G401 (cell line): ENCODE measurements at places on chromosomes 2 and 18.
A peak's percentile ranks its signal among the peaks of the same experiment; 100 is the strongest.

GRCh38 chr2:28216331-28216730 is 176.3 kb upstream of the FOSL2 start:
- no peak for DNase-seq

GRCh38 chr2:25397777-25398176 is 56.1 kb upstream of the DNMT3A start:
- DNase-seq: peak; percentile 88

GRCh38 chr2:190173392-190173791 is 110.9 kb upstream of the MSTN start:
- no peak for DNase-seq

- DNase-seq: no peak
Measured at GRCh38 chr2:59770651-59771050, 782.8 kb downstream of the BCL11A start.

- DNase-seq: no peak
Measured at GRCh38 chr2:172462373-172462848, 35.0 kb downstream of the ITGA6 start.

GRCh38 chr18:55422456-55423180 is 165.4 kb downstream of the TCF4 start:
- DNase-seq: peak; percentile 82

DNA sequence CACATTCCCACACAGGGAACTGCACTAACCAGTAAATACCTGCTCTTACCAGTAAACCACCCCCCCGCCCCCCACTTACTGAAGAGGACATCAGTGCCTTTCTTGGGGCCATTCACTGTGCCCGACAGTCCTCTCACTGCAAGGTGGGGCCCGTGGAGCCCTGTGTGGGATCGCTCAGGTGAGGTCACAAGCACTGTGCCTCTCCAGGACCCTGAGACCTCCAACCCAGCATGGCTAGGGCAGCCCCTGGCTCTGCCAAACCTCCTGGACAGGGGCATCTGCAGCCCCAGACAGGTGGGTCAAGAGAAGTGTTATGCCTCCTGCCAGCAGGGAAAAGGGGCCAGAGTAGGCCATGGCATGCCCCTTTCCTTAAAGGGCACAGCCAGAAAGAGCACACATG is 6.7 kb upstream of the NEURL3 start:
- DNase-seq: no peak

DNA sequence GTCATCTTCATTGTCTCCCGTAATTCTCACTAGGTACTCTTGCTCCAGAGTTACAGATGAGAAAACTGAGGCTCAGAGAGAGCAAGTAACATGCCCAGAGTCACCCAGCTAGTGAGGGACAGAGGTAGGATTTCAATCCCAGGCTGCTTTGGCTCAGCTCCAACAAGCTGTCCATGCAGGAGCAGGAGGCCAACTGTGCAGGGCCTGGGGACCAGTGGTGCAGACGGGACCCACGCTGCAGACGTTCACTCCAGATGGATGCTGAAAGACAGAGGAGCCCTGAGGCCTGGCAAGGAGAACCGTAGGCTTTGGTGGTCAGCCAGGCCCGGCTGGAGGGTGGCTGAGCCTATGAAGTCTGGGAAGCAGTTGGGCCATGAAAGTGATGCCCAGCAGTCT is 102.6 kb downstream of the MCFD2 start:
- DNase-seq: peak; percentile 53

DNA sequence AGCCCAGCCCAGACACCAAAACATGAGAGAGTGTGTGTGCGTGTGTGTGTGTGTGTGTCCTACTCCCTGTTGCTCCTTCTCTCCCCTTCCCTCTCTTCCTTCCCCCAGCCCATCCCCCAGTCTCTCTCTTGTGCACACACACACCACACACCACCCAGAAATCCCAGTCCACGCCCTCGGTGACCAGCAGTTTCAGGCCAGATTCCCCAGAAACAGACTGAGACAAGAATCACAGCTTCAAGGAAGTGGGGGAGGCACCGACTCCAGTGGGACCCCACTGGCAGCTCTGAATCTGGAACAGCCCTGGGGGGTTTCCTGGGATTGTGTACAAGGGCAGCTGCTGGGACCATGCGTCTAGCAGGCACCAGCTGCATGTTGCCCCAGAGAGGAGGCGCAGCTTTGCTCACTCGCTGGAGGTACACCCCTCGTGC is 113.5 kb downstream of the NDUFA10 start:
- no peak for DNase-seq

DNA sequence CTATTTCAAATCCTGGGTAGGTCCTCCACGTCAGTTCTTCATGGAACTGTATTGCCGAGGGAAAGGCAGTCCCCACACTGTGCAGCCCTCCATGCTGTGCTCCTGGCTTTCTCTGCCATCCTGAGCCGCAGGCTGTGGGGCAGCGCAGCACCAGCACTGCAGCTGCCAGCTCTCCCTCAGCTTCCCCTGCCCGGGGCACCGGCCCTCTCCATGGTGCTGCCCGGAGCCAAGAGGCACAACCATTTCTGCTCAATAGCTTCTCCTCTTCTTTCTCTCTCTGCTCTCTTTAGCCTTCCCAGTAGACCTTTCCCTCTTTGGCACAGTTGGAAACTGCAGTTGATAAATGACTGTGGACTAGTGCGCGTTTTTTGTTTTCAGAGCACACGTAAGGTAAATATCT is 12.1 kb downstream of the ANKRD23 start:
- DNase-seq: peak; percentile 39

GRCh38 chr2:74286725-74287124 is 56.5 kb downstream of the SLC4A5 start:
- DNase-seq: no peak

DNA sequence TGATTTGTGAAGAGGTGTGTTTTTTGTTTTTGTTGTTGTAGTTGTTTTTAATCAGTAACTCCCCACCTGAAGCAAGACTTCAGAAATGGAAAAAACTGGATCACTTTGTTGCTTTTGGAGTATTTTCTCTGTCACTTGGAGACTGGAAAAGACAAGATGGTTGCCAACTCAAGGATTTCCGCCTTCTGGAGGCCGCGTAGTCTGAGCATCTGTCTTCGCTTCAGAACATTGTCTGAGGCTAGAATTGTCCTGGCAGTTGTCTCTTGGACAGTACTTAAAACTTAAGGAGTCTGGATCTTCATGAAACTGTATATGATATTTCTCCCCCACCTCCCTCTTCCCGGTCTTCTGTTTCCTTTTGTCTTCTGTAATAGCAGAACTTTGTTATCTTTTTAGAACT is 67.7 kb downstream of the ARHGAP28 start:
- no peak for DNase-seq

- DNase-seq: no peak
Measured at GRCh38 chr2:11574176-11575046, 40.6 kb downstream of the GREB1 start.

DNA sequence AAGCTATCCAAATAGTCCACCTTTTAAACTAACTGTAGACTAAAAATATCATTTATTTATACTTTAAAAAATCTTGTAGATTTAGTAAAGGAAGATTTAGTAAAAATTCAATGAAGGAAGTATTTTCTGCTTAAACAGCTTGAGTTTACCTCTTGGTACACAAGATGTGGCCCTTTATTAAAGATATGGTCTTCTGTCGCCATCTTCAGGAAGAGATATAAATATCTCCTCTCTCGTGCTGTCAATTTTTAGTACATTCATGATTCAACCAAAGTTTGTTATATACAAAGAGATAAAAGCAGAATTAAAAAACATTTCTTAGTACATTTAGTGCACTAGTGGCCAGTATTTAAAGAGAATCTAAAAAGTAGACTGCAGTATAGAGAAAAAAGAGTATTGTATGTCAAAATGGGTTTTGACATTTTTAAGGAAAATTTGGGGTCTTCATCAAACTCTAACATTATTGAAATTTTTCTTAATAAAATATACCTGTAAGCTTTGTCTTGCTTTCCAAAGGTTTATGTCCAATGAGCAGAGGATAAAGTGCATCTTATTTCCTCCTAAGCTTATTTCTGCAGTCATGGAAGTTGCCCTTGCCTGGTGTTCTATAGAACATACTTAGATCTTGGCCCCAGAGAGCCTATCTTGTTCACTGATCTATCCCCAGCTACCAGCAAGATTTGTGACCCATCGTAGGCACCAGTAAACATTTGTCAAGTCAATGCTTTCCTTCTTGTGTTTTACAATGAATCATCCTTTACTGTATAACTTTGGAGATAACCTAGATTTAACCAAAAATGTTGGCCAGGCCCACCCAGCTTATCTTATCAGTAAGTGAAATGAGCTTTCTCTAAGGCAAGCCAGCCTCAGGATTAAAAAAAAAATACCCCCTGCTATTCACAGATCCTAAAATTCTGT is 18.5 kb upstream of the EML6 start:
- DNase-seq: peak; percentile 86

GRCh38 chr2:160820691-160821090 is 327.1 kb upstream of the RBMS1 start:
- DNase-seq: no peak

- DNase-seq: no peak
Measured at GRCh38 chr18:57846258-57846657, 43.1 kb upstream of the ATP8B1 start.

GRCh38 chr18:8631265-8631664 is 22.0 kb downstream of the RAB12 start:
- peak; percentile 29 for DNase-seq

GRCh38 chr2:30355306-30355705 is 91.7 kb upstream of the LCLAT1 start:
- DNase-seq: no peak

DNA sequence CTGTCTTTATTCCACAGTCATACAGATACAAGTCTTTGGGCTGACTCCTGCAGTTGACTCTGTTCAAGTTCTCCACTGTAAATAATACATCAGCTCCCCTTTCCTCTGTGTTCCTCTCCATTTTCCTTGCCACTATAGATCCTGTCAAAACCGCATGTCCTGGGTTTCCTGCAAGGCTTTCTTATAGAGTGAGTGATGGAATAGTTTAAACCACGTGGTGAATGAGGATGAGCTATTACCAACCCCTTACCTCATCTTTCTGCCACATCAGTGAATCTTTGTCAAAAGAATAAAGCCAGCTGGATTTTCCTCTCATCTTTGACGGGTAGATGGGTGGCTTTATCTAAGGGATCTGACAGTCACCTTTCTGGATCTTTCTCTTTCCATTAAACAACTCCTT is 3.9 kb upstream of the GALNT14 start:
- no peak for DNase-seq

GRCh38 chr2:108403494-108403893 is 25.7 kb downstream of the SULT1C4 start:
- DNase-seq: no peak

- no peak for DNase-seq
Measured at GRCh38 chr2:135615404-135615803, 84.1 kb downstream of the R3HDM1 start.

DNA sequence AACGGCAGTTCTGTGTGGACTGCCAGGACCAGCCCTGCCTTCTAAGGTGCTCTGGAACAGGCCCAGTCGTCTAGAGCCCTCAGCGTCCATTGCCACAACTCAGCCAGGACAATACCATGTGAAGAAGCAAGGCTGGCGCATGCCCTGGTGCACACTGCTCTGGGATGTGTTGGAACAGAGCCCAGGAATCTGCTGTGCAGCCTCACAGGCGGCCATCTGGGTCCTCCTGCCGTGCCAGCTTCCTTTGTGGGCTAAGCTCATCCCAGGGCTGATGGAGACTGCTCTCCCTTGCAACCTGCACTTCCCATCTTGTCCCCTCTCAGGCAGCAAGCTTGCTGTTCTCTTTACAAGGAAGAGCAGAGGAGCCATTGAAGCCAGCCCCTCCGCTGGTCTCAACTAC is 246.4 kb upstream of the PXDN start:
- peak; percentile 86 for DNase-seq

GRCh38 chr2:20633794-20634506 is 16.9 kb downstream of the HS1BP3 start:
- no peak for DNase-seq

DNA sequence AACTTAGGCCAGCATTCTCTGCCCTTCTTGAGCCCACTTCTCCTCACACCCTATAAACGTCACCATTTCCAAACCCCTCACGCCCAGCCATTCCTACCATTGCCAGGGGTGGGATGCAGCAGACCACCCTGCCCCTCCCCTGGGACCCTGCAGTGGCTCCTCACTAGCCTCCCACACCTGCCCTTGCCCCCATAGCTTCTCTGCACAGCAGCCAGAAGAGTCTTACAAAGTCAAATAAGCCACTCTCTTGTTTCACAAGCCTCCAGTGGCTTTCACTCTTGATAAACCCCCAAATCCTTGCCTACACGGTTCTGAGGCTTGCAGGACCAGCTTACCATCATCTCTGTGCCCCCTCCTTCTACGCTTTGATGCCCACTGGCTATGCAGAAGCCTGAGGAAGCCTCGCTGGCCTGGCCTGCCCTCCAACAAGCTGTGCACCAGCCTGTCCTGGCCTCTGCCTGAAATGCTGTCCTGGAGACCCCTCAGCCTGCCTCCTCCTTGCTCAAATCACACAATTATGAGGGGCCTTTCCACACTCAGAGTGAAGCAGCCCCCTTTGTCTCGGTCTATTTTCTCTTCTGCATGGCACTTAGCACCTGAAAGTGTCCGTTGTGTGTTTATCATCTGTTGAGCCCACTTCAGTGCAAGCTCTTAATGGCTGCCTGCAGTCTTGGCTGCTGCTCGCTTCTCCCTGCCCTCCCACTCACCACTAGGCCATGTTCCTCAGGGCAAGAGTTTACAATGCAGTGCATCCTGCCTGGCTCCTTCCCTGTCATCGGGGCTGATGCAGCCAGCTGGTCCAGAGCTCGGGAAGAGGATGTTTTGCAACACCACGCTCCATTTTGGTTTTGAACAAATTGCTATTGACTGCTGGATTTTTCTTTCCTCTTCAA is 82.6 kb upstream of the RGPD5 start:
- no peak for DNase-seq

DNA sequence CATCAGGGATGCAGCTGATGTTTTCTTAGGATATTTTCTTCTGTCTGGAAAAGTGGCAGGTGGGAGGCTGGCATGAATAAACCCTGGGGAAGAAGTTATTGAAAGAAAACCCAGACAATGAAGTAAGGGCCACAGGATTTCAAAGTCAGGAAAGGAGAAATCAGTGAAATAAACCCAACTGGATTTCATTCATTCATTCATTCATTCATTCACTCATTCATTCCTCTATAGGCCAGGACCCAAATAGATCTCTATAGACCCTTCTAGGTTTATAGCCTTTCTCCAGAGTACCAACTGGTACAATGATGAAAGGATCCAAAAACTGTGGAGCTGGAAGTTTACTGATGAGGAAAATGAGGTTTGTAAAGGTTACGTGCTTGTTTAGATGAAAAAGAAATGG is 67.3 kb upstream of the DNMT3A start:
- DNase-seq: no peak

- DNase-seq: peak; percentile 25
Measured at GRCh38 chr2:223943561-223944008, 1.6 kb downstream of the WDFY1 start.

DNA sequence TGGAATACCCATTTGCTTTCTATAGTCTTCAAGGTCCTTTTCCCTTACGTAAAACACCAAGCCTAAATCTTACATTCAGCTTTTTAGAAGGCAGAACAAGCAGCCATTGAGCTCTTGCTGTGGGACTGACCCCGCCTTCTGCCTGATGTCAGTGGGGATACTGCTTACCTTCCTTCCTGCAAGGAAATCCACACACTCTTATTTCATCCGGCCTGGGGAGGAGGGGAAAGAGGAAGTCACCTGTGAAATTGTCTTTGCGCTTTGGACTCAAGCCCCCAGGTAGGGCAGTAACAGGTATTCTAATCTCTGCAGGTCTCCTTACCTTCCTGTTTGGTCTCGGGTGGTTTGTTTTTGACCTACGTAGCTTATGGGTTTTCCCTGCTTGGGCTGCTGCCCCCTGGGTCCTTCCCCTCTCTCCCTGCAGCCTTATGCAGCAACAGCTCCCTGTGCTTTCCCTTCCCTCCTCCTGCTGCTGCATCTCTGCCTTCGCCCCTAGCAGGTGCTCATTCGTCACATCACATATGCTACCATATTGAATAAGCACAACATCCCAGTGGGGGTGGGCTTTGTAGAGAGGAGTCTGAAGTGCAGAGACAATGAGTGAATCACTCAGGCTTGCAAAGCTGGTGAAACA is 402.5 kb upstream of the TRIB2 start:
- DNase-seq: no peak
